ENCODE measurements at places on chromosomes 2 and 18. TPM values are rescaled to one million over a fixed set of nuclear protein-coding genes. Genes with fewer than 3 reads are reported as not detected.

DNA sequence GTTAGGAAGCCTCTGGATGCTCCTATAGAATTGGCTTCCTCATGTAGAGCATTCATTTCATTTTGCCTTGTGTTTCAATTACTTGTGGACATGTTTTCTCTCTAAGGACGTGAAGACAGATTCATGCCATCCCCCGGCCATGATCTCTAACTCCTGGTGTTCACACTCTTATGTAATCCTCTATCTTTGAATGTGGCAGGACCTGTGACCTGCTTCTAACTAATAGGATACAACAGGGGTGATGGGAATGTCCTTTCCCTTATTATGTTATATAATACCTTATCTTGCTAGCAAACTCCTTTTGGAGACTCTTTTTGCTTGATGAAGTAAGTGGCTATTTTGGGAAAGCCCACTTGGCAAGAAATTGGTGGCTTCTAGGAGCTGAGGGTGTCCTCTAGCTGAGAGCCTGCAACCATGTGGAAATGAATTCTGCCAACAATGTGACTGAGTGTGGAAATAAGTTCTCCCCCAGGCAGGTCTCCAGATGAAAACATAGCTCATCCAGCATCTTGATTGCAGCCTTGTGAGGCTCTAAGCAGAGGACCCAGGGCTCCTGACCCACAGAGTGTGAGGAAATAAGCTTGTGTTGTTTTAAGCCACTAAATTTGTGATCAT lies 13.8 kb downstream of the DPYSL5 start:
- DNase-seq = no peak

- no peak for DNase-seq
These were observed 76.0 kb upstream of the SESTD1 start for GRCh38 chr2:179340678-179341077.

Gene TEKT4
- total RNA-seq = not detected

Gene NRP2
- 2.6 TPM for total RNA-seq

DNA sequence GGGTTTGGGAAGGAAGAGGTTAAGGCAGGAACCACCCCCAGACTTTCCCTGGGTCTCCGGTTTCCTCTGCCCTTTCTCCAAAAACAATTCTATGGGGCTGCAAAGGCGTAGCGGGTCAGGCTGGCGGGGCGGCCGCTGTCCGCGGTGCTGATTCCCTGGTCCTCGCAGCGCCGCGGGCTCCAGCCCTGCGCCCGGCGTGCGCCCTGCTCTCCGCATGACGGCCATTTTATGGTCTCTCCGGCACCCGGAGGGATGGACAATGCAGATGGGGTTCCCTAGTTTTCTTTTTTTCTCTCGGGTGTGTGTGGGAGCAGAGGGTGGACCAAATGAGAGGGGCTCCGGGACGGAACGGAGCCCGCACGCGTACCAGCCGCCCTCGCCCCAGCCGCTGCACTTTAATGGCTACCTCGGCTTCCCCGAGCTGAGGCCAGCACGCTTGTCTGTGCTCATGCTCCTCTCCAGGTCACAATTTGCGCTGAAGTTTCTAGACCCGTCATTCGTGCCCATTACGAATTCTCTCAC lies 1.6 kb downstream of the ST8SIA3 start:
- no peak for DNase-seq

GRCh38 chr2:127622561-127623387 lies 23.2 kb upstream of the GPR17 start:
- DNase-seq = peak; percentile 58

DNA sequence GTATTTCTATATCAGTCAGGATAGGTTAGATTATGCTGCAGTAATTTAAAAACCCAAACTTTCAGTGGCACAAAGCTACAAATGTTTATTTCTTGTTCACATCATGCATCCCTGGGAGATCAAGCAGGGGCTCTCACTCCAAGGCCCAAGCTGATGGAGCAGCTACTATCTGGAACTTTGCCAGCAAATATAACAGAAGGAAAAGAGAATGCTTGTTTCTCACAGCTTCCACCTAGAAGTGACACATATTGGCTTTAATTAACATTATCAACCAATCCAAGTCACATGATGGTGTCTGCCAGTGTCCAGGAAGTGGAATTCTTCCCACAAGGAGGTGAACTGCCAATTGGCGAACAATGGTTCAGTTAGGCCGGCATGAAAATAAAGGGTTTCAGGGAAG lies 306.9 kb downstream of the BCL11A start:
- no peak for DNase-seq

DNA sequence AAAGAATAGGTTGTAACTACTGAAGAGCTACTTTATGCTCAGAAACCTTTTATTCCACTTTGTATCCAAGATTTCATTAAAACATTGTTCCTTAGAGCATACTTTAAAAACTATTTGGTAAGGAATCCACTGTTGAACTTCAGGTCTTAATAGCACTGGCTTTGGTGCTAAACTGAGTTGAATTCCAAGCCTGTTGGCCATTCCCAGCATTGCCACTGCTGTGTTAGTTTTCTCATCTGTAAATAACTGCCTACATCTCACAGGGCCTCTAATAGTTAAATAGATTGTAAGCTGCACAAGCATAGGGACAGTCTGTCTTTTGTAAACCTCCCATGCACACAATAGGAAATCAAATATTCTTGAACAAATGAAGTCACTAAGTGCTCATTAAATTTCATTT lies 86.6 kb downstream of the ORC4 start:
- DNase-seq = no peak

Gene CNDP1
- total RNA-seq = 0.57 TPM

- DNase-seq = no peak
These were observed 5.2 kb upstream of the C18orf63 start for GRCh38 chr18:74310411-74310810.

GRCh38 chr2:46780411-46780800 lies 135.2 kb downstream of the MCFD2 start:
- DNase-seq = no peak
